Fibroblast of pulmonary artery (primary cell): ENCODE measurements at places on chromosomes 11 and 22.

GRCh38 chr11:121606354-121606753 lies 153.6 kb upstream of the SORL1-AS1 start:
- no peak for DNase-seq

- no peak for DNase-seq
Observed at GRCh38 chr11:129815596-129816461, at the start of gene TMEM45B. Gene TMEM45B (plus strand): TSS chr11:129815848. CDS start chr11:129852483, 36,635 bp downstream.

DNA sequence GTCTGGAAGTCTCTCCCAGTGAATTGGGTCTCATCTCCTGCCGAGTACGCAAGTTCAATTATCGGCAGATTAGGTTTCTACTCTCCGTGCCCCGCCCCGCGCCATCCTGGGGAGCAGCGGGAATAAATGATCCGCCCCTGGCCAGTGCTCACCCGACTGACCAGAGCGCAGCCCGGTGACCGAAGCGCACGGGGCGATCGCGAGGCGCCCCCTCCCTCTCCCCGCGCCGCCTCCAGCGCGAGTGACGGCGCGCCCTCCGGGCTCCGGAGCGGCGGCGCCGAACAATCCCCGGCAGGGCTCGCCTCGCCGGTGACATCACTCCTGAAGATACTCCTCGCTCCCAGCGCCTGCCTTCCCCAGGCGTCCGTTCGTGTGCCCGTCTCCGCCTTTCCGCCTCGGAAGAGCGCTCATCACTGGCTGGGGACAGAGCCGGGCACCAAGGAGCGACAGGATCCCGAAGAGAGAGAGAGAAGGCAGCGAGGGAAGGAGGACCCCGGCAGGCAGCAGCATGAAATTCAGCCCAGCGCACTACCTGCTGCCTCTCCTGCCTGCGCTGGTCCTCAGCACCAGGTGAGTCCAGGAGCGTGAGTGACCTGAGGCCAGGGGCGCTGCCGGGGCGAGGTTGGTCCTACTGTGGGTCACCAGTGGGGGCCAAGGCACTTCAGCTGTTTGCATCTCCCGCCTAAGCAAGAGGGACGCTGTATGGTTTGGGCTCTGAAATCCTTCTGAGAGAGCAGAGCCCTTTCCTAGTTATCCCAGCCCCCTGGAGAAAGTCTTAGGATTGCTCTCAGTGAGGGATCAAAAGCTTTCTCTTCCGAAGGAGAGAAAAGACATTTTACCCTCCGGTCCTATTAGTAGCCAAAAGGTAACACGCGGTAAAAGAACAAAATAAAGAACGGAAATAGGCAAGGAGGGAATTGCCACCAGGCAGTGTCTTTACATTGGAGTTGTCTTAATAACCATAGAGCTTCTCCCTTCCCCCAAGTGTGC lies at the start of gene LUZP2:
Gene LUZP2, plus strand, starts transcription at position 318 of the 990 bp plus-strand sequence.
- peak; percentile 24 for DNase-seq

DNA sequence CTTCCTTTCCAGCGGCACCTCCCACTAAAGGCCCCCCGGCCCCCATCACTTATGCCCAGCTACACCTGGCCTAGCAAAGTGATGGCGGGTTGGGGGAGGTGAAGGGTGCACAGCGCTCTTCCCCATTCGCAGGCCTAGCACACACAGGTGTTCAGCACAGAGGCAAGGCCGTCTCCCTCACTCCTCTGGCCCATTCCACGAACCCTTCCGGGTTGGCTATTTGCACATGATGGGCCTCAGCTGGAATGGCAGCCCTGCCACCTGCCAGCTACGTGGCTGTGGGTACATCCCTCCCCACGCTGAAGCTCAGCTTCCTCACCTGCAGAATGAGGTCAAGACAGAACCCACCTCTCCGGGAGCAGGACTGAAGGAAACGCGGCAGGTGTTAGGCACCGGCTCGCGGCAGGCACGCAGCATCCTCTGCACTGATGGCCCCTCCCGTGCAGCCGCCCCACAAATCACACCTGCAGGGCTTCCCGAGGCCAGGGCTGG lies 4.8 kb downstream of the KIAA0930 start:
- DNase-seq: no peak

DNA sequence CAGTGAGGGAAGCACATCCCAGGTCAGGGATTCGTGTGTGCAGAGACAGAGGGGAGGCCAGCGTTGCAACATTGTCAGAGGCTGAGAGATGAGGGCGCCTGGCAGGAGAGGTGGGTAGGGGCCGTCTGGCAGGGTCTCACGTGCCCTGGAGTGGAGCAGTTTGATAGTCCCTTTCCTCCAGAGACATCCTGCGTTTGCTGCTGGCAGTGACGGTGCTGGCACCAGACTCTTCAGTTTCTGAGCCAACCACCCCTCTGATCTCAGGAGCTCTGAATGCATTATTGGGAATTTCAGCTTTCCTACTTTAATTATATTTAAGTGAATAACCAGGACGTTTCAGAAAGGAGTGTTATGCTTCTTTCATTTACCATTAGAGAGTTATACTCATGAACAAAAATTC lies 136.5 kb downstream of the WNT7B start:
- DNase-seq: no peak

GRCh38 chr11:120068114-120068573 lies 69.8 kb downstream of the TRIM29 start:
- DNase-seq: peak; percentile 48

DNA sequence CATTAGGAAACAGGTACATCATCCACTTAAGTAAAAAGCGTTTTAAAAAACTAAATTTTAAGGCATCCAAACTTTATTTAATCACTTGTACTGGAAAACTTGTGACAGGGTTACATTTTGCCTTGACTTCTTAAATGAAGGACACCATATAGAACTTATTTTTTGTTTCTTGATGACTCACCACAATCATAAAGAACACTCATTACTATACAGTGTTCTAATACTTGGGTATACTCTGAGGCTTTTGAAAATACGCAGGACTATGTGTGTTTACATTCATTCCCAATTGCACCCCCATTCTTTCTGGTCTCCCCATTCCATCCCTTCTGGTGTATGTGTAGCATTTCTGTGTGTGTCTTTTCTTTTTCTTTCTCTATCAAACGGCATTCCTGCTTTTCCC lies 69.9 kb downstream of the ZBTB44 start:
- no peak for DNase-seq

GRCh38 chr11:35419184-35419829 lies at the start of gene SLC1A2:
Gene SLC1A2 (minus strand): TSS chr11:35419558. CDS start chr11:35418966, 592 bp downstream.
- peak; percentile 13 for DNase-seq

DNA sequence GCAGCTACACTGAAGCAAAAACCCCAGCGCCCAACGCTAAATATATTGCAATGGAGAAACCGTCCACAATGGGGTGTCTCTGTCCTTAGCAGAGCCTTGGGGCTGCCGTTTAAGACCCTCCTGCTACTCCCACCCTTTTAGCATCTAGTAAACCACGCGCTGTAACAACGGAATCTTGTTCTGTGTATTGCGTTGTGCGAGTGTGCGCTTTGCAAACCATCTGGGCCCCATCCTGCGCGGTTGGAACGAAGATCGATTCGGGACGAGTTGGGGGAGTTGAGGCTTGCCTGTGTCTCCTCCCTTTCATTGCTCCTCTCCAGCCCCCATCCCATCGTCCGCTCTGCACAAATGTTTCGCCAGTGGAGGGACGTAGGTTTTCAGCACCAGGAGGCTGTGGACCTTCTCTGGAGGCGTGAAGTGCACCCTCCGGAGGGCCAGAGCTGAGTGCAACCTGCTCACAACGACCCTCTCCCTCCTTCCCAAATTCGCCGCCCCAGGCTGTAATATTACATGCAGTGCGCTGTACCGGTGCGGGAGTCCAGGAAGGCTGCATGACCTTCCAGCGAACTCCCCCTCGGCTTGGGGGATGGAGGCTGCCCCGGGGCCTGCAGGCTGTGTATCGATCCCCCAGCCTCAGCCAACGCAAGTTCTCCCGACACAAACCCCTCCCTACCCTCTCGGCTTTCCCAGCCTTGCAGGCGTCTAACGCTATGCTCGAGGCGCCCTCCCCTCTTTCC lies 1.6 kb upstream of the KMT2A start:
- peak; percentile 48 for DNase-seq

GRCh38 chr22:46528121-46528610 lies 9.3 kb downstream of the CELSR1 start:
- peak; percentile 73 for DNase-seq

DNA sequence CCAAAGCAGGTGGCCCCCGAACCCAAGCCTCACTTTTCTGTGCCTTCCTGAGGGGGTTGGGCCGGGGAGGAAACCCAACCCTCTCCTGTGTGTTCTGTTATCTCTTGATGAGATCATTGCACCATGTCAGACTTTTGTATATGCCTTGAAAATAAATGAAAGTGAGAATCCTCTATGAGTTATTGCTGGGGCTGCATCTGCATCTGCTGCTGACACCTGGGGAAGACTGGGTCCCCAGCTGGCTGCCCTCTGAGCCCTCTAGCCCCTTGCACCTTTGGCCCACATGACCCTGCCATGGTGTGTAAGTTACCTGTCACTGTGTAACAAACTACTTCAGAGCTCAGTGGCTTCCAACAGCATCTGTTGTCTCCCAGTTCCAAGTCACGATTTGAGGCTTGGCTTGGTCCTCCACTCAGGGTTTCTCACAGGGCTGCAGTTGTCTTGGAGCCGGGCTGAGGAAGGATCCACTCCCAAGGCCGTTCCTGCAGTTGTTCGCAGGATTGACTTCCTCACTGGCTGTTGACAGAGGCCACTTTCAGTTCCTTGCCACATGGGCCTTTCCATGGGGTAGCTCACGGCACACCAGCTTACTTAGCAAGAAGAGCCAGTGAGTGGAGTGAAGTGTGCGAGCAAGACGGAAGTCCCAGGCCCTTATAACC lies 13.5 kb upstream of the UVRAG start:
- no peak for DNase-seq

- peak; percentile 46 for DNase-seq
Observed at GRCh38 chr11:14643697-14644225, at the start of gene PDE3B. Gene PDE3B (plus strand): TSS chr11:14643804. CDS start chr11:14644076, 272 bp downstream.

GRCh38 chr11:115896084-115896483 lies 391.9 kb upstream of the CADM1 start:
- no peak for DNase-seq

DNA sequence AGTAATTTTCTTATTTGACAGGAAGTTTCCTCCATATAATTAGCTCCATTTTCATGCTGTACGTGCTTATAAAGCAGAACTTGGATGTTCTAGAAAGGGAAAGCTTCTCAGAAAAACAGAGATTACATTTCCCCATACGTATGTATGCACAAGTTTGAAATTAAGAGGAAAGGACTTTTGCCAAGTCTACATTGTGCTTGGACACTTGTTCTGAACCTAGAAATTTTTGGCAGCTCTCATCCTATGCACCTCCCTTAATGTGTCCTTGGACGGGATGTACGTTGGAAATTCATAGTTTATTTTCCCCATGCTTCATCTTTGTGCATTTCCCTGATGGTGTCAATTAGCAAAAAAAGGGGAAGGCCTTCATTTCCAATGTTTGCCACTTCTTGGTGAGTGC lies 322.7 kb downstream of the BLID start:
- DNase-seq: no peak

DNA sequence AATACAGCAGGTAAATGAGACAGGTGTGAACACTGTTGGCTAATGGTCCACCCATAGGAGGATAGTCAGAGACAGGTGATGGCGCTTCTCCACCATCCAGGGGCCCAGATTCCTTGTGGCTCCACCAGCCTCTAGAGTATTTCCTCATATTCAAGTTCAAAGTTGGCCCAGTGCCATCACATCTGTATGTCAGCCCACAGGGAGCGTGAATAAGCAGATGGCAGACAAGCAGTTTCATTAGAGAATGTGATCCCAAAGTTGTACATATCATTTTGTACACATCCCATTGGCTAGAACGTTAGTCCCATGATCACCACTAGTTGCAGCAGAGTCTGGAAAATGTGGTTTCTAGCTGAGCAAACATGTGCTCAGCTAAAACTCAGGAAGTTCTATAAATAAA lies 11.0 kb upstream of the CWF19L2 start:
- peak; percentile 55 for DNase-seq

GRCh38 chr11:26708736-26709456 lies 13.0 kb downstream of the SLC5A12 start:
- no peak for DNase-seq

DNA sequence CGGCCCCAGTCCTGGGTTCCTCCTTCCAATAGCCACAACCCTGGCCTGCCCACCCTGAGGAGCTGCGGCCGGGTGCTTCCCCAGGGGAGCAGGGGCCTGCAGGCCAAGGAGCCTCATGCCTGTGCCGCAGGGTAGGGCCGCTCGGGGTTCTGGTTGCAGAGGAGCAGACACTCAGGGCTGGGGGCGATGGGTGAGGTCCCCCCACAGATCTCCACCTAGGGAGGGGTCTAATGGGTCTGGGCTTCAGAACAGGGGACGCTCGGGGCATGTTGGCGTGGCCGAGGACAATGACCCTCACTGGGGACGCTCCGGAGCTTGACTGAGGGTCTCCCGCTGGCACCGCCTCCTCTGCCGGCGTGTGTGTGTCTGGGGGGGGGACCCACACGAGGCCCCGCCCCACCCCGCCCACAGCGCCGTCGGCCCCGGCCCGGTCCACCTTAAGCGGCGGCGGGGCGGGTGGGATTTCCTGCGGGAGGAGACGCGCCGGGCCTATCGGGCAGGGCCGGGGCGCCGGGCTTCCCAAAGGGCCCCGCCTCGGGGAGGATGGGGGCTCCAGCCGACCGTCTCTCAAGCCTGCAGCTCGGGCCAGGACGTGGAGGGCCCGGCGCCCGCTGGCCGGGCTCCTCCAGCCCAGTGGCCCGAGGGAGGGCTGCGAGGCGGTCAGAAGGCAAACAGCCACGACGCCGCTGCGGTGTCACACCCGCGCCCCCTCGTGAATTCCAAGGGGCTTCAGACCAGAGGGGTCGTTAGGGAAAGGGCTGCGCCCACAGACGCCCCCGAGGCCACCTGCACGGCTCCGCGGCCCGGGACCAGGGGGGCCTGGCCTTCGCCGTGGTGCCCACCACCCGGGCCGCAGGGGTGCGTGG lies 640 bp upstream of the ZDHHC8 start:
- DNase-seq: peak; percentile 77

DNA sequence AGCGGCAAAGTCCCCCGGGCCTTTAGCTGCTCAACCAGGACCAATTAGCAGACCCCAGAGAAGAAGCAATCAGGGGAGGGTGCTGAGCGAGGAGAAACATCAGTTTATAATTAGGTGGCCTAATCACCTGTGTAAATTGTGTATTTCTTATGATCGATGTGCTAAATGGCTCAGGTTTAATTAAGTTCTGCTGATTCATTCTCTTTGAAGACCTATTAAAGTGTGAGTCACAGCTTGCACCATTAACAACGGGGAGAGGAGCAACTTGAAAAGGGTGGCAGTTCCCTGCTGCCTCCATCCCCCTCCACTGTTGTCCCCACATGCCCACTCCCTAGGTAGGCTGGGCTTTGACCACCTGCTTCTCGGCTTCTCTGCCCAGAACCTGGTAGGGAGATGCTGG lies 10.7 kb downstream of the ISX start:
- DNase-seq: no peak

GRCh38 chr11:126268708-126269579 lies at the start of the genes FOXRED1 and SRPRA:
Gene FOXRED1 (plus strand): TSS chr11:126269154. CDS start chr11:126269207, 53 bp downstream.
Gene SRPRA (minus strand): TSS chr11:126268895. CDS start chr11:126268804, 91 bp downstream.
- DNase-seq: peak; percentile 99
